ENCODE measurements at places on chromosomes 1 and 21.

GRCh38 chr1:21782349-21782867 lies 541 bp downstream of the USP48 start:
- peak; percentile 59 for DNase-seq

- no peak for DNase-seq
Observed at GRCh38 chr1:32367912-32368635, 5.7 kb downstream of the TSSK3 start.

DNA sequence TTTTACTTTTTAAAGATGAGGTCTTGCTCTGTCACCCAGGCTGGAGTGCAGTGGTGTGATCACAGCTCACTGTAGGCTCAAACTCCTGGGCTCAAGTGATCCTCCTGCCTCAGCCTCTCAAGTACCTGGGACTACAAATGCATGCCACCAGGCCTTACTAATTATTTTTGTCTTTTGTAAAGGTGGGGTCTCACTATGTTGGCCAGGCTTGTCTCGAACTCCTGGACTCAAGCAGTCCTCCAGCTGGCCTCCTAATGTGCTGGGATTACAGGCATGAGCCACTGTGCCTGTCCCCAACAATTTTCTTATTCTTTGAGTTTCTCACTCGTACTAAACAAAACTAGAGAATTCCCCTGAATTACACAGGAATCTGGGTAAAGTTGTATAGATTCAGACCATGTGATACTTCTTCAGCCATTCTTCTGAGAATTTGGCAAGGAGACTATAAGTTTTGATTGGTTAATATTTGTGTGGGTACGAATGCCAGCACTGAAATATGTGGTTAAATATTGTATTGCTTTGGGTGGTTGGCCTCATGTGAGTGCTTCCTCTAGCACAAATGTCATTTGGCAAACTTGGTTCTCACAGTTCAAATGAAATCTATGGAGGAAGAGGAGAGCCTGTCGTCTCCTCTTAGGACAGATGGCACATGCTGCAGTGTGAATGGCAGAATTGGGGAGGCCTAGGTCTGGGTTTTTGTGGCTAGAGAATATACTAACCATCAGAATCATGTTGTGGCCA lies 104.9 kb downstream of the RUNX1 start:
- no peak for DNase-seq

- no peak for DNase-seq
Observed at GRCh38 chr1:6477039-6477820, 11.3 kb upstream of the TNFRSF25 start.

- no peak for DNase-seq
Observed at GRCh38 chr21:15932726-15933125, 202.9 kb downstream of the USP25 start.

DNA sequence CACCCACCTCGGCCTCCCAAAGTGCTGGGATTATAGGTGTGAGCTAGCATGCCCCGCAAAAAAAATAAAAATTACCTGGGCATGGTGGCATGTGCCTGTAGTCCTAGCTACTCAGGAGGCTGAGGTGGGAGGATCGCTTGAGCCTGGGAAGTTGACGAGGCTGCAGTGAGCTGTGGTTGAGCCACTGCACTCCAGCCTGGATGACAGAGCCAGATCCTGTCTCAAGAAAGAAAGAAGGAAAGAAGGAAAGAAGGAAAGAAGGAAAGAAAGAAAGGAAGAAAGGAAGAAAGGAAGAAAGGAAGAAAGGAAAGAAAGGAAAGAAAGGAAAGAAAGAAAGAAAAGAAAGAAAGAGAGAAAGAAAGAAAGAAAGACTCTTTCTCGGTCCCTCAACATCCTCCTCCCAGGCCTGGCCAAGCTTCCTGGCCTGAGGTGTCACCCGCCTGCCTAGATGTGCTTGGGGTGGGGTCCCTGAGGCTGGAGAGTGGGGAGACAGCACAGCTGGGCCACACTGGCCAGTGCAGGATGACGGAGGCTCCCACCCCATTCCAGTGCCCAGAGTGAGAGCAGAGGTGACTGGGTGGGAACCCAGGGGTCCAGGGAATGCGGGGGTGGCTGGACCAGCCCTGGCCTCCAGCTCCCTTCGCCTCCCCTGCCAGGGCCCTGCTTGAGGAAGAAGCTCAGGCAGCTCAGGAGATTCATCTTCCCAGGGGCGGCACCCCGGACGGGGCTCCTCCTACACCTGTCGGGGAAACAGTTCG lies 10.2 kb upstream of the GNB1 start:
- no peak for DNase-seq

All from activated CD4-positive, alpha-beta memory T cell treated with anti-CD3 and anti-CD28 coated beads, Interleukin-2, amount 10 ng/mL, durations not matched to agents 7 days and 5 days (primary cell).